ENCODE measurements at places on chromosomes 12 and 14. TPM values are rescaled to one million over a fixed set of nuclear protein-coding genes. Genes with fewer than 3 reads are reported as not detected.

DNA sequence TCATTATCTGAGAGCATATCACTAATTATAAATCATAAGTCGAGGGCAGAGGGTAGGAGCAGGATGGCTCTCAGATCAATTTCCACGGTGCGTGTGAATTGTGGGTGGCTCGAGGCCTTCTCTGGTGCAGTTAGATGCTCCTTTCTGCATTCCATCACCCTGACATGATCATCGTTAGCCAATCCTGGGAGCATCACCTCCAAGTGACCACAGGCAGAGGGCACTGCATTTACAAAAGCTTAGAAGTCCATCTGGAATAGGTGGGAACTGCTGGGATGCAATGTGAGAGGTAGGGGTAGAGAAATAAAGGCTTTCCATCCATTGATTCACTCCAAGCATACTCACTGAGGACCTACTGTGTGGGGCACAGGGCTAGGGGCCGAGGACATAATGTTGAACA lies 538.2 kb upstream of the TBX3 start:
- DNase-seq, result no peak

- no peak for DNase-seq
Measured at GRCh38 chr12:6534695-6534944, 303 bp downstream of the GAPDH start.

GRCh38 chr12:68113644-68114043 lies 45.9 kb downstream of the IFNG start:
- DNase-seq, result no peak

Gene OR6C74
- total RNA-seq, result not detected

GRCh38 chr12:132899033-132899432 lies 11.6 kb upstream of the CHFR start:
- no peak for DNase-seq

DNA sequence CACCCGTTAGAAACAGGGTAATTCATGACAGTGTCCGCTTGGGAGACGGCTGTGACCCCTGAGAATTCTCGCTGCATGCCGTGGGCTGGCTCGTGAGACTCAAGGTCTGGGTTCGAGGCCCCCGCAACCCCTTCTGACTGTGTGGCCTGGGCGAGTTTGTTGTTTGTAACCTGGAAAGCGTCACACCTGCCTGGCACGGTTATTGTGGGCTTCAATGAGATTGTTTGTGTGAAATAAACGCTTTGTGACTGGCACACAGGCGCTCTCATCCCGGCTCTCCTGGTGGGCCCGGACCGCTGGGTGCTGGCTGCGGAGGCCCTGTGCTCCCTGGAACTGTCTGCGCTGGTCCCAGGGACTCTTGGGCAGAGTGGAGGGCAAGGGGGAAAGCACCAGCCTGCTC lies 33.9 kb downstream of the MEG3 start:
- DNase-seq, result no peak

Gene LUM
- total RNA-seq, result not detected

DNA sequence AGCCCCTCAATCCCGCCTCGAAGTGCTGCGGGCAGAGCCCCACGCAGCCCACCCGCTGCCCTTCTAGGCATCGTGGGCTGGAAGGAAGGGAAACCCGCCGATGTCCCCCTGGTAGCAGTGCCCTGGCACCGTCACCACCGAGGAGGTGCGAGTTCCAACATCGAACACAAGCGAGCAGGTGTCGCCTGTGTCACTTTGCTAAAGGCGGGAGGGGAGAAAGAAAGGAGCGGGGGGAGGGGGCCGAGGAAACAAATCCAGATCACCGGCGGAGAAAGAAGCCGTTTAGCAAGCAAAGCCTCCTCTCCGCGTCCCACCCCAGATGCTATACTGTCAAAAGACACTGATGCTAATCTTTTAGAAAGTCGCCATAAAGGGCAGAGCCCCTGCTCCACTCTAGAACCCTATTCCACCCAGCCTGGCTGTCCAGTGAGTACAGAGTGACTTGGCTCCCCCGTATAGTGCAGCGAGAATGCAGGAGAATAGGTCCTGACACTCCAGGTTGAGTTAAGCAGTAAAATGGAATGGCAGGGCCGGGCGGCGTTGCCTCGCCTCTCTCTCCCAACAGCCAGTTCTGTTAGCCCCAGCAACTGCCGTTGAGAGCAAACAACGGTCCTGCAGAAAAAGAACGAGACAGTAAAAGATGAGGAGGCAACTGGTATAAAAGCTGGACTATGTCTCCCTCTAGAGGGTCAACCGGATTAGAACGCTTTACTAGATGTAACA lies 67.9 kb upstream of the USP15 start:
- peak; percentile 75 for DNase-seq

GRCh38 chr14:105433161-105433605 lies 13.6 kb downstream of the MTA1 start:
- no peak for DNase-seq

All from G401 (cell line).